ENCODE measurements at places on chromosomes 3 and 15.

GRCh38 chr3:157130467-157131251 lies 29.3 kb downstream of the CCNL1 start:
- peak; percentile 83 for DNase-seq

DNA sequence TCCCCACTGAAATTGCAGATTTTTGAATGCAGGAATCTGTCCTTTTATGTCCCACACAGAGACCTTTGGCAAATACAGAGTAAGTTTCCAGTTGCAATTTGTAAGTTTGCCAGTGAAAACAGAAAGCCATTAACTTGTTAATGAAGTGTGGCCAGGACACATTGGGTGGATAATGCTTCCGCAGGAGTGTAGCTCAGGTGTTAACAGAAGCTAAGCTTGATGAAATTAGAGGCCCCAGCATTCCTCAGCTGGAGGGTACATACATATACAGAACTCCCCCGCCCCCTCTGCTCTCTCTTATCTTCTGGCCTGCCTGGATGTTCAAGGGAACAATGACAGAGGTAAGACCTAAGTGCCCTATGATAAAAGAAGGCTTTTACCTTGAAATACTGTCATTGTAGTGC lies 8.1 kb upstream of the LRRC2 start:
- no peak for DNase-seq

- DNase-seq: no peak
Measured at GRCh38 chr15:37217567-37217966, 117.2 kb upstream of the MEIS2 start.

DNA sequence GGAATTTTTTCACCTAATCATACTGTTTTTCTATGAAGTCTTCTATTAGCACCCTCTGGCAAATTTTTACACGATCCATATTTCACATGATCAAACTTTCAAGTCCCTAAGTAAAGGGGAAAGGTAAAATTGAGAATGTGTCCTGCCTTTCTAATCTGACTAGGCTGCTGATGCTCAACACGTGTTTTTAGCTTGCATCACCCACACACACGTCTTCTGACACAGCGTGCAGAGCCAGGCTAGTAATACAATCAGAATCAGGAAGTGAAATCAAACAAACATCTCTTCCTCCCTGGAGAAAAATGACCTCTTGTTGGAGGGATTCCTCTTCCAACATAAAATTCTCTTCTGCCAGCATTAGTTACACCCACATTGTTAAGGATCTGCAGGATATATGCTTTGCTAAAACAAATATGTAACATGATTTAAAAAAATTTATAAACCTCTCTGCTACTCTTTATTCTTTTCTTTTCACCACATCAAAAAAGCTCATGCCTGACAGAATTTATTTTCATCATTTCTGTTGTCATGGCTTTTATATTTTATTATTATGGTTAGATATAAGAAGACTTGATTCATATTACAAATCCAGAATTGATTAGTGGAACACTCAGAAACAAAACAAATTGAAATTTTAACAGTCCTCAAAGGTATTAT lies 122.4 kb downstream of the RAP2B start:
- DNase-seq: no peak

GRCh38 chr3:56251343-56251945 lies 216.8 kb downstream of the ERC2 start:
- DNase-seq: no peak

GRCh38 chr3:175580318-175580717 lies 721.2 kb downstream of the NAALADL2 start:
- DNase-seq: no peak

DNA sequence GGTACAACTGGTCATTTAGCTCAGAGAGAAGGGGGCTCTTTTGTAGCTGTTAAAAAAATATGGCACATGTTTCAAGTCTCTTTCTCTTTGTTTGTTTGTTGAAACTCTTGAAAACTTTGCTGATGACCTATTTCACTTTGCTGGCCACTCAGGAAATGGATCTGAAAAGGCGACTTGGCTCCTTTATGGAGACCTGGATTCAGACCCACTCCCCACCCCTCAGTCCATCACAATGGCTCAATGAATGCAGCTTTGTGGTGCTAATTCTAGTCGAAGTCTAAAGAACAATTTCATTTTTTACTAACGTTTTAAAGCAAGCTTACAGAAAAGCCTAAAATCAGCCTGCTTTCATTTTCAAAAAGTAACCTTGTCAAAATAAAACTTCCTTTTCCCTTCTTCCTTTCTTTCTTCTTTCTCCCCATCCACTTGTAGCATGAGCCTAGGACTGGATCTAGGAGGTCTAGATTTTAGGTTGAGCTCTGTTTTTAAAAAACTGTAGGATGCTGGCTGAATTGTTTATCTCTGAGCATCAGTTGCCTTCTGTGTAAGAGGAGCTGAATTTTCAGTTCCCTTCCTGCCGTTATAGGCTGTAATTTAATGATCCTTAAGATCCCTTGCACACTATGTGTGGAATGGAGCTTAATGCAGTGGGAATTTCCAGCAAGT lies 165.5 kb upstream of the FEZF2 start:
- no peak for DNase-seq

- DNase-seq: no peak
Measured at GRCh38 chr3:122077293-122078234, 22.4 kb downstream of the CD86 start.

- no peak for DNase-seq
Measured at GRCh38 chr3:13391308-13391707, 28.8 kb downstream of the NUP210 start.

Data from T-helper 22 cell (primary cell).